ENCODE measurements at places on chromosomes 6 and 20.
A peak's percentile ranks its signal among the peaks of the same experiment; 100 is the strongest.

GRCh38 chr20:4797275-4797674 lies 75.6 kb downstream of the PRND start:
- DNase-seq: no peak

DNA sequence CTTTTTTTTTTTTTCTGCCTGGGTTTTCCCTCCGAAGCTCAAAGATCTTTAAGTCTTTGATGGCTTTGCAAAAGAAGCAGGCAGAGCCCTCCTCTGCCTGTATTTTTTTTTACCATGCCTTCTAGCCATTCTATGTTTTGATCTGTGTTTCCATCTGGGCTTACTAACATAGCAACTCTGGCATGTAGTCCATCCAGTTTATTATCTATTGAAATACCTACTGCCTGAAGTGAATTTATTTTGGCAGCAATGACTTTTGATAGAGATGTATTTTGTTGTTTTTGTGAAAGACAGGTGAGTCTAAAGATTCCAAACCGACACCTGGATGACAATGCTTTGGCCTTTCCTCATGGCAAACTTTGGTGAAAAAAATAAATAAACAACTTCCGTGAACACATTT lies 1157.7 kb upstream of the MAP3K7 start:
- DNase-seq: no peak

DNA sequence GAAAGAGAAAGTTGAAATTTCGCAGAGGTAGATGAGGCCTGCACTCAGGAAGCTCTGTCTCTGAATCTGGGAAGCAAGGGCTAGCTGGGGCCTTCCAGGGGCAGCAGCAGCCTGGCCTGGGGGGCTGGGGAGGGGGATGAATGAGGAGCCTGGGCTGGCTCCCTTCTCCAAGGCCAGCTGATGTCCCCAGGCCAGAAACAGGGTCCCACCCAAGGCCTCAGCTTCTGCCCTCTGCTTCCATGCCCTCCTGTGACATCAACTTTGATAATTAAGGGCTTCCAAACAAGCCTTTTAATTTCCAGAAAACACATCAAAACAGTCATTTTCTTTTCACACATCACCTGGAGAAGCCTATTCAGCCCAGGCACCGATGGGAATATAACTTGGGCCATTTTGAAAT lies 15.4 kb downstream of the TFAP2A start:
- no peak for DNase-seq

DNA sequence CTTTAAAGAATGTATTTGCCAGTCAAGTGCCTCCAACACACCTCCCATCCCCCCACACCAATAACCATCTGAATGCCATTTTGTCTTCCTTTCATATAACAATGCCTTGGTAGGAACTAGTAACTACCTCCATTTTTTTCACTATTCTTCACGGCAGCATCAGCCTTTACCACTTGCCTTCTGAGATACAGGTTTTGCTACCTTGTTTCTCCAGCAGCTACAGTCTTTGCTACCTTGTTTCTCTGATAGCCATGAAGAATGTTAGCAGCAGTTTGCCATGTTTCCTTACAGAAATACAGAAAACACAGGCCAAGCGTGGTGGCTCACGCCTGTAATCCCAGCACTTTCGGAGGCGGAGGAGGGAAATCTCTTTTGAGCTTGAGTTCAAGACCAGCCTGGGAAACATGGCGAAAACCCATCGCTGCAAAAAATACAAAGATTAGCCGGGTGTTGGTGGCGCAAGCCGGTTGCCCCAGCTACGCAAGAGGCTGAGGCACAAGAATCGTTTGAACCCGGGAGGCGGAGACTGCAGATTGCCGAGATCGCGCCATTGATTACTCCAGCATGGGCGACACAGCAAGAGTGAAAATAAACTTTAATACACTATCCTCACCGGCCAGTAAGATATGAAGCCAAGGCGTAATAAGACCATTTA lies 100.9 kb downstream of the HFE start:
- peak; percentile 91 for DNase-seq

DNA sequence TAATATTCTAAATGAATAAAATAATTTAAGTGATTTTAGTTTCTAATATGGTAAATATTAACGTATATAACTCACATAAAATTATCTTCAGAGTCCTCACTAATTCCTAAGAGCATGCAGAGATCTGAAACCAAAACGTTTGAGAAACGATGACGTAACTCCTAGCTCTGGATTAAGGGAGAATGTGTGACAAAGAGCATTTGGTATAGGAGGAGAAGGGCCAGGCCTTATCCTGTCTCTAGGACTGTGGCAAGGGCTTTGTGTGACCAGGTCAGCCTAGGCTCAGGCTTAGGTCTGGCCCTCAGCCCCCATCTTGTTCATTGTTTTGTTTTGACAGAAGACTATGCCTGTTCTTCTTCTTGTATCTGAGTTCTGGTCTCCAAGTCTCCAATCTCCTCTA lies 19.2 kb upstream of the POLR1H start:
- peak; percentile 21 for DNase-seq

DNA sequence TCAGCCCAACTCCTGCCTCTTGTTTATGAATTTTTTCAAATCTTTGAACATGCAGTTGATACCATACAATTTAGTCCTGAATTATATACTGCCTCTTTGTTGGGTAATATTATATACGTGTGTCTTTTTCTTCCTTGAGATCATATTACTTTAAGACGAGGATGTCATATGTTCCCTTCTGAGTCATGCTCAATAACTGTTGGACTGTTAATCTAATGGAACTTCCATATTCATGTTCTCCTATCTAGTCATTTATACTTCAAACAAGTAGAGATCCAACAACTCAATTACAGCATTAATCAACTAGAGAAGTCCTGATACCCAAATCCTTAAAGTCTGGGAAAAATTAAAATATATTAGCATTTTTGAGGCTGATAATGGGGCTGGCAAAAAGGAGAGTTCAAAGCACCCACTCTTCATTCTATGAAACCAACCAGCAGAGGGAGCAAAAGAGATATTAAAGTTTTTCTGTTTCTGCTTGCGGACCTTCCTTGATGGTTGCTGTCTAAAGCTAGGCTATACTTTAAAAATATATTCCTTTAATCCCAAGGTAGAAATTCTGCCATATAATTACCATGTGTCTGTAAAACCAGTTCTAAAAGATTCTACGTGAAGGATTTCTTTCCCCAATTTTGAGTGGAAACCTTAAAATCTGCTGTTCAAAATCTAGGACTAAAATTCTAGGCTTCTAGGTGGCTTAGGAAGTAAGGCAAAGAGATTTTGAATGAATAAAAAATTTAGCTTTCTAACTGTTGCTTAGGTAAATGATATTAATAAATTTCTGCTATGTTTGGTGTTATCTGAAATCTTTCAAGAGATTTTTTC lies 498.9 kb downstream of the BCKDHB start:
- DNase-seq: peak; percentile 55
